Heart right ventricle (tissue), 16 donors: ENCODE measurements at places on chromosomes 5 and 9. TPM values are rescaled to one million over a fixed set of nuclear protein-coding genes. Genes with fewer than 3 reads are reported as not detected.

DNA sequence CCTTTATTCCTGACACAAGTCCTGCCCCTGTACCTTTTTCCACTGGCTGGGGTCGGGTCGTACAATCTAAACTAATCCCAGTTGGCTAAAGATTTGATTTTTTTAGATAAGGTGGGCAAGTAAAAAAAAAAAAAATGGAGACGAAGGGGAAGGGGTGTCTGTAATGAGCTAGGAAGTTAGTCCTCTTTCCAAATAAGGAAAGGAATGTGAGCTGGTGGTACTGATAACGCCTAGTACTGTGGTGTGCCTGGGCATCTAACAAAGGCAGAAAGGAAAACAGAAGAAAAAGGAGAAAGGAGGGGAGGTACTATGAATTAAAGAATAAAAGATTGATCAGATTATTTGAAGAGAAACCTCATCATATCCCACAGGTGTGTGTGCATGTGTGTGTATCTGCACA, 21.3 kb downstream of the PRDM9 start:
- no peaks in the 10 kb centered on the region for H3K4me1 ChIP-seq
- H3K4me3 ChIP-seq, result no peak overlapping the region
- DNase-seq, result no peak
- no peaks in the 10 kb centered on the region for H3K36me3 ChIP-seq

- no peaks in the 10 kb centered on the region for H3K36me3 ChIP-seq
- no peaks in the 10 kb centered on the region for H3K27me3 ChIP-seq
- H3K27ac ChIP-seq, result no peak overlapping the region
- no peaks in the 10 kb centered on the region for H3K4me1 ChIP-seq
- DNase-seq, result no peak
These were observed 34.2 kb downstream of the IL31RA start for GRCh38 chr5:55885359-55885758.

- H3K4me3 ChIP-seq, result no peak overlapping the region
- H3K27me3 ChIP-seq, result no peaks in the 10 kb centered on the region
- no peaks in the 10 kb centered on the region for H3K4me1 ChIP-seq
- H3K27ac ChIP-seq, result no peak overlapping the region
- no peaks in the 10 kb centered on the region for H3K36me3 ChIP-seq
These were observed 11.4 kb downstream of the MRPL36 start for GRCh38 chr5:1788200-1788599.

- no peak overlapping the region for H3K27ac ChIP-seq
- H3K27me3 ChIP-seq, result no peaks in the 10 kb centered on the region
- peaks cover 39% of the 10 kb centered on the region for H3K36me3 ChIP-seq
- no peak overlapping the region for H3K4me3 ChIP-seq
- no peaks in the 10 kb centered on the region for H3K4me1 ChIP-seq
These were observed 37.4 kb downstream of the P4HA2 start for GRCh38 chr5:132190161-132190817.

- no peak overlapping the region for H3K4me3 ChIP-seq
- H3K36me3 ChIP-seq, result no peaks in the 10 kb centered on the region
- DNase-seq, result no peak
- no peaks in the 10 kb centered on the region for H3K4me1 ChIP-seq
- H3K27me3 ChIP-seq, result no peaks in the 10 kb centered on the region
These were observed 42.5 kb upstream of the PHF2 start for GRCh38 chr9:93533863-93534262.

- H3K4me3 ChIP-seq, result no peak overlapping the region
- no peaks in the 10 kb centered on the region for H3K27me3 ChIP-seq
- H3K36me3 ChIP-seq, result no peaks in the 10 kb centered on the region
- no peak overlapping the region for H3K27ac ChIP-seq
These were observed 304.0 kb upstream of the TARS1 start for GRCh38 chr5:33136785-33137184.

DNA sequence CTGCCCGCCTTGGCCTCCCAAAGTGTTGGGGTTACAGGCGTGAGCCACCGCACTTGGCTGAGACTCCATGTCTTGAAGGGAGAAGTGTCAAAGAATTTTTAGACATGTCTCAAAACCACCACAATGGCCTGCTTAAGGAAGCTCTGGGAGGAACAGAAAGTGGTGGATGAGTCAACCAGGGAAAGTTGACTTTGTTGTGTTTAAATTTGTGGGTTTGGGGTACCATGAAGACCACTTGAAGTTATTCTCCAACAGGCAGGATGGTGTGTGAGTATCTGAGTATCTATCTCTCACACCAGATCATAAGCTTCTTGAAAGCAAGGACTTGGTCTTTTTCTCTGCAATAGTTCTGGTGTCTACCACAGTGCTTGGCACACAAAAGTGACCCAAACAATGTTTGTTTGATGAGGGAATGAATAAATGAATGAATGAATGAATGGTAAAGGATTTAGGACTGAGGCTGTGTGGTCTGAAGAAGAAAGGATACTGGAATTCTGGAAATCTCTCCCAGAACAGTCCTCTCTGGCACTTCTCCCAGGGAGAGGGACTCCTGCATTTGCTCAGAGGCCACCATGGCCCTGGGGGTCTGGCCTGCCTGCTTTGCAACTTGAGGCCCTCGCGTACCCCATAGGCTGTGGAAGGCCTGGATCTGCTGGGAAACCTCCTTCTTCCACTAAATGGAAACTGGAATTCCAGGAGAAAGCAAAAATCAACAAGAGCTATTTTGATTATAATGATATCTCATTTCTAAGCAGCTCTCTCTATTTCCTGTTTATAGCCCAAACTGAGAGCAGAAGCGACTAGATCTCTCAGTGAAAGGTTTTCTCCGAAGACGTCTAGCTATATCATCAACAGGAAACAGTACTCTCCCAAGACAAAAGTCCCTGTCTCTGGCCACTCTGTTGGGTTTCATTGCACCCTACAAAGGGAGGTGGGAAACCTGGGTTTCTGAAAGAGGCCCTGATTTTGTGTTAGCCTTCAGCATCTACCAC, 187.9 kb downstream of the PALM2AKAP2 start:
- H3K27me3 ChIP-seq, result no peaks in the 10 kb centered on the region
- no peak overlapping the region for H3K4me3 ChIP-seq
- H3K27ac ChIP-seq, result peak overlapping the region; percentile 43
- peaks cover 41% of the 10 kb centered on the region for H3K4me1 ChIP-seq
- no peak for DNase-seq

DNA sequence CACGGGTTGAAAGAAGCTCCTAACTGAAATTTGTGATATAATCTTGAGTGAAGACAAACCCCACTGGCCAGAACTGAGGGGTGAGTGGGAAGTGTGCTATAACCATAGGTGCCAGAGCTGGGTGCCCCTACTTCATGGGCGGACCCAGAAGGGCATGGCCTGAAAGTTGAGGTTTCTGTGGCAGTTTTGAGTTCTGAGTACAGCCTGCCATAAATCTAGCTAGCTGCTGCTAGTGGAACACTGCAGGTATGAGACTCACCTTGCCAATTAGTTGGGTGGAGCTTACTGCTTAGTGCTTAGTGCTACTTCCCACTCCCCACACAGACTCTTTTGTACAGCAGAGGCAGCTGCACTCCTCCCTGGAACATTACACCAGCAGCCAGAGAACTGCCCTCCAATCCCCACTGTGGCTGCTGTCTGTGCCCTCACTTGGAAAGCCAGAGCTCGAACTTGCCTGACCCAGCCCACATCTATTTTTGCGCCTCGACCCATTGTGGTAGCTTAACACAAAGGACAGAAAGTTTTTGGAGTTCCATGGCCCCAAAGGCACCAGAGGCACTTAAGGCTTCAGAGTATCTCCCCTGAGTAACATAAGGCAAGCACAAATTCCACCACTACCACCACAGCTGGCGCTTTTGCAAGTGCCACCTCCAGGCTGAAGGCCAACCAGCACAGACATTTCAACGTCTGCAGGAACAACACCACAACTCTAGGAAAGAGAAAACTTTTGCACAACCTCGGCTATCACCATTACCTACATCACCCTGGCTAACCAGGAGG, 27.1 kb upstream of the PTGER4 start:
- no peaks in the 10 kb centered on the region for H3K4me1 ChIP-seq
- no peak overlapping the region for H3K27ac ChIP-seq
- H3K36me3 ChIP-seq, result no peaks in the 10 kb centered on the region
- no peak for DNase-seq

DNA sequence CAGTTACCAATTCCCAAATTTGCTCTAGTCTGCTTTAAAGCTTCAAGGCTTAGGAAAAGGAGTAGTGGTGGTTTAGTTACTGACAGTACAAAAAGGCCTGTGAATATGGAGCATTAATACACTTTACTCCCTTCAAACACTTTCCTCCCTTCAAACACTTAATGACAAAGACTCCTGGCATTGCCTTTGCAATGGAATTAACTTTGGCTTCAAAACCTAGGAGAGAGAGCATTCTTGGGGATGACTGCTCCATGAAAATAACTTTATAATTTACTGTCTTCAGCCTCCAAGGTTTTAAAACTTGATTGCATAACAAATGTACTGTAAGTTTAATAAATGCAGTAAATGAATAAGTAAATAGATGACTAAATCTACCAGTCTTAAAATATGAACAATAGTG, 185.6 kb downstream of the TRPM3 start:
- DNase-seq, result no peak
- no peak overlapping the region for H3K27ac ChIP-seq
- H3K4me3 ChIP-seq, result no peak overlapping the region
- H3K4me1 ChIP-seq, result no peaks in the 10 kb centered on the region
- no peaks in the 10 kb centered on the region for H3K36me3 ChIP-seq

DNA sequence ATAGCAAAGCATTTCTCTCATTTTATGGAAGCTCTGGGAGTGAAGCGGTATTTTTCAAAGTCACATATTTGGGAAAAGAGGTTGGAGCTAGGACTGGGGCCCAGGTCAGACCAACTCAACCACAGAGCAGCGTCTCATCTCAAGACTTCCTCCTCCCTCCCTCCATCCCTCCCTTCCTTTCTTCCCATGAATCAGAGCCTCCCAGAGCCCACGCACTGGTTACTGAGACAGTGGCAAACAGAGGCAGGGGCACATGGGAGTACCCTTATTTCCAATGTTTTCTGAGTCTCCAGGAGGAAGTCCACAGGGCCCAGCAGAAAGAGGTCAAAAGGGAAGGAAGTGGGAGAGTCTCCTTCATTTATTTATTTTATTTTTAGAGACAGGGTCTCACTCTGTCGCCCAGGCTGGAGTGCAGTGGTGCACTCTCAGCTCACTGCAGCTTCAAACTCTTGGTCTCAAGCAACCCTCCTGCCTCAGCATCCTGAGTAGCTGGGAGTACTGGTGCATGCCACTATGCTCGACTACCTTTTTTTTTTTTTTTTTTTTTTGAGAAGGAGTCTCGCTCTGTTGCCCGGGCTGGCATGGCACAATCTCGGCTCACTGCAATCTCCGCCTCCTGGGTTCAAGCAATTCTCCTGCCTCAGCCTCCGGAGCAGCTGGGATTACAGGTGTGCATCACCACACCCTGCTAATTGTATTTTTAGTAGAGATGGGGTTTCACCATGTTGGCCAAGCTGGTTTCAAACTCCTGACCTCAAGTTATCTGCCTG, 52.5 kb upstream of the CDKN2AIPNL start:
- H3K27ac ChIP-seq, result peak overlapping the region; percentile 90
- no peaks in the 10 kb centered on the region for H3K27me3 ChIP-seq
- H3K4me3 ChIP-seq, result no peak overlapping the region
- H3K4me1 ChIP-seq, result peaks cover 39% of the 10 kb centered on the region
- H3K36me3 ChIP-seq, result no peaks in the 10 kb centered on the region

DNA sequence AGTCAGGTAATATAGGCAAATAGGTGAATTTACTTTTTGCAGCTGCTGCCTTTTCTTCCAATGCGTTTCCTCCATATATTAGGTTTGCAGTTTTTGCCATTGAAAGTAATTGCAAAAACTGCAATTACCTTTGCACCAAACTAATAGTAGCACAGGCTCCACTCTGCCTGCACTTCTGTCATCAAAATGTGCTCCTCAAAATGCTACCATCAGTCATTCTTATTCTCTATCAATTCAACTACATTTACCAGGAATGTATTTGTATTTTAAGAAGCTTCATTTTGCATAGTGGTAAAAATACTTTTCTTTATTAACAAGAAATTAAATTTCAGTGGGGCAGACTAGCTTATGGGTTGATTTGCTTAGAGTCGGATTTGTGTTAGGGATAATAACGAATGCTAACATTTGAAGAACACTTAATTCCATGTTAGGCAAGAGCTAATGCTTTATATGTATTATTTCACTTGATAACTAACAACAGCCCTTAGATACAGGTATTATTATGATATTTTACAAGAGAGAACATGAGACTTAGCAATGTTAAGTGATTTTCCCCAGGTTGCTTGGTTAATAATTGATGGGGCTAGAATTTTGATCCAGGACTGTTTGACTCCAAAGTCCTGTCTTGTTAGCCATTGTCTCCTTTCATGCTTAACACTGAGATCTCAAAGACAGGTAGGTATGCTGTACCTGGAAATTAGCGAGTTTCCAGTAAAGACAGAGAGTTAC, 300.4 kb downstream of the MAN2A1 start:
- H3K4me3 ChIP-seq, result no peak overlapping the region
- peaks cover 21% of the 10 kb centered on the region for H3K4me1 ChIP-seq
- no peaks in the 10 kb centered on the region for H3K36me3 ChIP-seq
- no peak overlapping the region for H3K27ac ChIP-seq
- no peaks in the 10 kb centered on the region for H3K27me3 ChIP-seq
- no peak for DNase-seq

- H3K27ac ChIP-seq, result no peak overlapping the region
- no peaks in the 10 kb centered on the region for H3K27me3 ChIP-seq
- H3K4me3 ChIP-seq, result no peak overlapping the region
- no peaks in the 10 kb centered on the region for H3K36me3 ChIP-seq
These were observed 83.7 kb upstream of the IRX4 start for GRCh38 chr5:1966461-1966860.

DNA sequence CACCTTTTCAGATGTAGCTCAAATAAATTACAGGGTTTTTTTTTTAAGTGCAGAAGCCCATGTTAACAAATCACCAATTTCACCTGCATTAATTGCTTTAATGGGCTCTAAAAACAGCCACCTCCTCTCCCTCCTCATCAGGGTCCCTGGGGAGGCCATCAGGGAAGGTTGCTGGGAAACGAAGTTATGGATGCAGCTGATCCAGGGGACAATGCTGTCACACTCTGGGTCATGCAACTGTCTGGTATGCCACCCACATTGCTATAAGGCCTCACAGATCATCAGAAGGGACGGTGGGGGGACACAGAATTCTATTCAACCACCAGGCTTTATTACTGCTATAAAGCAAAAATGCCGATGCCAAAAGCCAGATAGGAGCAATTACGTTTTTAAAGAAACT, 9.3 kb downstream of the WHRN start:
- no peaks in the 10 kb centered on the region for H3K36me3 ChIP-seq
- peaks cover 34% of the 10 kb centered on the region for H3K27me3 ChIP-seq
- DNase-seq, result no peak

- peaks cover 22% of the 10 kb centered on the region for H3K36me3 ChIP-seq
- no peaks in the 10 kb centered on the region for H3K4me1 ChIP-seq
- H3K4me3 ChIP-seq, result no peak overlapping the region
- no peak overlapping the region for H3K27ac ChIP-seq
- no peaks in the 10 kb centered on the region for H3K27me3 ChIP-seq
- DNase-seq, result no peak
These were observed 33.4 kb downstream of the PRRC1 start for GRCh38 chr5:127550652-127551409.

- peaks cover 3% of the 10 kb centered on the region for H3K36me3 ChIP-seq
- no peak overlapping the region for H3K27ac ChIP-seq
- no peak for DNase-seq
- H3K27me3 ChIP-seq, result no peaks in the 10 kb centered on the region
These were observed 125.5 kb upstream of the WWC1 start for GRCh38 chr5:168165977-168166376.

The SPATA31E1 gene
- total RNA-seq, result not detected

The TAF11L5 gene
- not detected for total RNA-seq

The PCDHB7 gene
- total RNA-seq, result 0.67 TPM
